ENCODE measurements at places on chromosomes 5 and 9. TPM values are rescaled to one million over a fixed set of nuclear protein-coding genes. Genes with fewer than 3 reads are reported as not detected.

The FOXD4L6 gene
- under 0.01 TPM for total RNA-seq

The QSOX2 gene
- total RNA-seq, result 3.3 TPM

The SLC34A1 gene
- total RNA-seq, result not detected

The SVEP1 gene
- 9.8 TPM for total RNA-seq

The WWC1 gene
- 0.38 TPM for total RNA-seq

The SLCO4C1 gene
- total RNA-seq, result not detected

The GRIN1 gene
- under 0.01 TPM for total RNA-seq

The TEX48 gene
- total RNA-seq, result not detected

The TMEM252 gene
- total RNA-seq, result not detected

The PITX1 gene
- total RNA-seq, result 0.12 TPM

The FSTL4 gene
- total RNA-seq, result not detected

The CYLC2 gene
- total RNA-seq, result not detected

The ENTPD2 gene
- total RNA-seq, result not detected

The HTR4 gene
- 0.08 TPM for total RNA-seq

The MCIDAS gene
- not detected for total RNA-seq

The DBN1 gene
- 201 TPM for total RNA-seq

The GHR gene
- total RNA-seq, result 2.0 TPM

The NRG2 gene
- total RNA-seq, result 1.6 TPM

The SDHA gene
- 116 TPM for total RNA-seq

The APBA1 gene
- total RNA-seq, result 3.9 TPM

The CCDC171 gene
- total RNA-seq, result 1.7 TPM

The PCDHGA12 gene
- total RNA-seq, result 9.9 TPM

The SLC25A2 gene
- total RNA-seq, result 0.23 TPM

The OR2S2 gene
- total RNA-seq, result 0.08 TPM

The FRRS1L gene
- total RNA-seq, result under 0.01 TPM

The STC2 gene
- total RNA-seq, result 503 TPM

The NR6A1 gene
- 0.45 TPM for total RNA-seq

The LAMC3 gene
- 0.30 TPM for total RNA-seq

The LECT2 gene
- not detected for total RNA-seq

The ZNF782 gene
- 1.4 TPM for total RNA-seq

The IL17B gene
- total RNA-seq, result not detected

The FEM1C gene
- total RNA-seq, result 16.6 TPM

The RHOBTB3 gene
- total RNA-seq, result 180 TPM

The CSF1R gene
- not detected for total RNA-seq

The NTNG2 gene
- total RNA-seq, result 1.5 TPM

The PCDHB14 gene
- 0.59 TPM for total RNA-seq

The TMEM174 gene
- total RNA-seq, result not detected

The FST gene
- 38.1 TPM for total RNA-seq

The C5orf52 gene
- not detected for total RNA-seq

The CDC26 gene
- total RNA-seq, result 41.2 TPM

The SPINK4 gene
- not detected for total RNA-seq

The CDX1 gene
- total RNA-seq, result 0.15 TPM

The PPP3R2 gene
- not detected for total RNA-seq

The EDIL3 gene
- 24.7 TPM for total RNA-seq

The SPINK1 gene
- total RNA-seq, result 0.68 TPM

The HSPA4 gene
- total RNA-seq, result 98.7 TPM
